ENCODE measurements at places on chromosomes 1 and 21.

DNA sequence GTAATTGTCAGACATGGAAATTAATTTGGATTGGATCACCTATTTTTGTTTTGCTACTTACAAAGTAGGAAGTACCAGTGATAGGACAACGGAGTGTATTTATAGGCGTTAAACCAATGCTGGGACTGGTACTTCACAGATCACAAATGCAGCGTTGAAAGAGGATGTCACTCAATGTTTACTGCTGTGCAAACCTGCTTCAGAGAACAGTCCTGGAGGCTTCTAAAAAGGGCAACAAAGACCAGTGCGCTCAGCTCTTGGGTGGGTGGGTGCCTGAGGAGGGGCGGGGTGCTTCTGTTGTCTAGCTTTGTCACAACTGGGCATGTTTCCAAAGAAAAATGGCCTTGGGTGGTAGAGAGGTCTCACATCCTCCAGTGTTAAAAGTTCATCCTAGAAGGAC is 2.1 kb downstream of the C1orf21 start:
- peak; percentile 7 for DNase-seq

DNA sequence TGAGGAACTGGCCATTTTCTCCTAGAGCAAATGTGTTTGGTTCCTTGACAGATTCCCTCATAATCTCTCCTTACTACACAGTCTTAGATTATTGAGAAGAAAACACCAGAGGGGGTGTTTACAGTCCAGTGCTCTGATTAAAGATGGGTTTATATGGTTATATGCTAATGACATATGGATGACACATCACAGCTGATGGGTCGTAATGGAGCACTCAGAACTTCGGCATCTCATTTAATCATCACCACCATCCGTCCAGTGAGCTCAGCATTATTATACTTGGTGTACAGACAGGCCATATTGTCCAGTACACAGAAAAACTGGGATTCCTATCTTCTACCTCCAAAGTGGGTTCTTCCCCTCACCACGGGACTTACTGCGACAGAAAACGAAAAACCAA is 22.3 kb upstream of the NR5A2 start:
- DNase-seq = no peak

DNA sequence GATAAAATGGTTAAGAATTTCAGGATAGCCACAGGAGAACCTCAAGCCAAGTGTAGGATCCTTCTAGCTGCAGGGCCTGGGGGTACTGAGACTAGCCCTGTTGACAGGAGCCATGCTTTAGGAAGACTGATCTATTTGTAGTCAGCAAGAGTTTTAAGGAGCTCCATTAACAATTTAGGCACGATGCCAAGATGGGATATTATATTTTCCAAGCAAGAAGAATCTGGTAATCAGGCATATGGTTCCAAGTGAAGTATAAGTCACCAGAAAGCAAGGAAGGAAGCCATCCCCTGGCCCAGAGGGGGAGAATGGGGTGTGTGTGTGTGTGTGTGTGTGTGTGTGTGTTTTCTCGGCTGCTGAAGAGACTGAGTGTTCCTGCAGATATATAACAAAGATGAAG is 7.0 kb downstream of the IFNAR2 start:
- DNase-seq = no peak

DNA sequence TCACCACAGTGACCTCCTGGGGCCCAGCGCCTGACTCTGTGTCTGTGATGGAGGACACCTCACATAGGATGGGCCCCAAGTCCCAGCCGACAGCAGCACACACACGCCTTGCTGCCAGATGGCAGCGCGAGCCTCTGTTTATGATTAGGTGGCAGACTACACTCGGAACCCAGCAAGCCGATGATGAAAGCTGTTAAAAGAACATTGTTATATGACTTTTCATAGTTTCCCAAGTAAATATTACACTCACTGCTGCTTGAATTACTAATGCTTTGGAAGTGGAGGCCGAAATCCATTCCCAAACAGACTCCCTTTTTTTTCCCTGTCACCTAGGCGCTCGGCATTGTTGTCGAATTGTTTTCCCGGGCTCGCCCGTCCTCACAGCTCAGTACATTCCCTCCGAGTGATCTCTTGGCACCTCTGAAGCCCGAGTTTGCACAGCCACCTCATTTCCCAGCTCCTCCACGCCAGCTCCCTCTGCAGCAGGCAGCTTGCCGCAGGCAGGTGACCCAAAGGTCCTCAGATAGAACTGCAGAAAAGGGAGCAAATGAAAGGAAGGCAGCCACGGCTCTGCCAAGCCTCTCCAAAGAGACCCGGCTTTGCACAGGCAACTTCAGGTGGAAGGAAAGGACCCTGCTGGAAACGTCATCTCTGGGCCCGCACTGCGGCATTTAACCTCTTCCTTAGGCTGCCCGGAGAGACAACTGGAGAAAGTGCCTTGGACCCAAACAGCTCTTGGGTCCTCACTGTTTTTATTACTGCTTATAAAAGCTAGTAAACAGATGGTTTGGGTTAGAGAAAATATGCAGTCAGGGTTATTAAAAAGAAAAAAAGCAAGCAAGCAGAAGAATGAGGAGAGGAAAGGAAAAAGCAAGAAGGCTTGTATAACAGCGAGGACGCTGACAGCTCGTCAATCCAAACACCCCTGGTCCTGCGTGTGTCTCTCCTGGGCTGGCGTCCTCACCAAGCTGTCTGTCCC is 72.2 kb upstream of the SLC25A33 start:
- DNase-seq = no peak

DNA sequence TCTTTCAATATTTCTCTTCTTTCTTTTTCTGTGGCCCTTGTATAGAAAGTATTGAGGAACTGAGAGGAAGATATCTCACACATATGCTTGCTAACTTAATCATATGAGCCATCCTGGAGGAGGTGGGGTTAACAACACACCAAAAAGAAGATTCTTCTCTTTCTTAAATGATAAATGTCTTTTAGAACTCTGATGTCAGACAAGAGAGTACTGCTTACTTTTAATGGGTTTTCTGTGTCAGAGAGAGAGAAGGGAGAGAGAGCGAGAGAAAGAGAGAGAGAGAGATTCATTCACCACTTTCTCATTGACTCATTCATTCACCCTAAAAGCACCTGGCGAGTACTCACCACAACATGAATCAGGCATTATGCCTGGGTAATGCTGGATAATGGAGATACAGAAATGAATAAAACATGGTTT is 250.3 kb upstream of the SGIP1 start:
- DNase-seq = no peak

GRCh38 chr1:45739137-45739536 is 11.3 kb downstream of the IPP start:
- no peak for DNase-seq

DNA sequence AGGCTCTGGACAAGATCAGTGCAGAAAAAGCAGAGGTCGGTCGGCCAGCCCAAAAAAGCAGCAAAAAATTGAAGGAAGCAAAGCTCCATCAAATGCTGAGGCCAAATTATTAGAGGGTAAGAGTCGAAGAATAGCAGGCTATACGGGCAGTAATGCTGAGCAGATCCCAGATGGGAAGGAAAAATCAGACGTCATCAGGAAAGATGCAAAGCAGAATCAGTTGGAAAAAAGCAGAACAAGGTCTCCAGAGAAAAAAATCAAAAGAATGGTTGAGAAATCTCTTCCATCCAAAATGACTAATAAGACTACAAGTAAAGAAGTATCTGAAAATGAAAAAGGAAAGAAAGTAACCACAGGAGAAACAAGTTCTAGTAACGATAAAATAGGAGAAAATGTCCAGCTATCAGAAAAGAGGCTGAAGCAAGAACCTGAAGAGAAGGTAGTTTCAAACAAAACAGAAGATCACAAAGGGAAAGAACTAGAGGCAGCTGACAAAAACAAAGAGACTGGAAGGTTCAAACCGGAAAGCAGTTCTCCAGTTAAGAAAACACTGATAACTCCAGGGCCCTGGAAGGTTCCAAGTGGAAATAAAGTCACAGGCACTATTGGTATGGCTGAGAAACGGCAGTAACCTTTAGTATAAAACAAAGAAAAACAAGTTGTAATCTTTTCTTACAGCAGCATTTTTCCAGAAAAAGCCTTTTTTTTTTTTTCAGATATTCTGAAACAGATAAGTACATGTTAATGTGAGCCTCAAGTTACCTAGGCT is 75.7 kb downstream of the PHTF1 start:
- peak; percentile 67 for DNase-seq

DNA sequence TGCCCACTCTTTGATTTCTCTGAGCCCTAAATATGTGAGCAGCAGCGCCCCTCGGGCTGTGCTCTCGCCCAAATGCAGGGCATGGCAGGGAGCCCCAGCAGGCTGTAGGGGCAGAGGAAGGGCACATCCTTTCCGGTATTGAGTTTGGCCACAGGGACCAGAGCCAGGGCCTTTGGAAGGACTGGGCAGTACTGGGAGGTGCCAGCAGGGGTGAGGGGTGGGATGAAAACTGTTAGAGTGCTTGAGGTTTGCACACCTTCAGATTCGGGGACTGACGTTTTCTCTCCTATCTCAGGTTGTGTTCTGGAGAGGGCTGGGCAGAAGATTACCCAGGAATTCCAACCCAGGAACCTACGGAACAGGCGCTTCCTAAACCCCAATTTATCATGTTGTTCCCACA is 2.2 kb upstream of the ATP1A2 start:
- DNase-seq = no peak

DNA sequence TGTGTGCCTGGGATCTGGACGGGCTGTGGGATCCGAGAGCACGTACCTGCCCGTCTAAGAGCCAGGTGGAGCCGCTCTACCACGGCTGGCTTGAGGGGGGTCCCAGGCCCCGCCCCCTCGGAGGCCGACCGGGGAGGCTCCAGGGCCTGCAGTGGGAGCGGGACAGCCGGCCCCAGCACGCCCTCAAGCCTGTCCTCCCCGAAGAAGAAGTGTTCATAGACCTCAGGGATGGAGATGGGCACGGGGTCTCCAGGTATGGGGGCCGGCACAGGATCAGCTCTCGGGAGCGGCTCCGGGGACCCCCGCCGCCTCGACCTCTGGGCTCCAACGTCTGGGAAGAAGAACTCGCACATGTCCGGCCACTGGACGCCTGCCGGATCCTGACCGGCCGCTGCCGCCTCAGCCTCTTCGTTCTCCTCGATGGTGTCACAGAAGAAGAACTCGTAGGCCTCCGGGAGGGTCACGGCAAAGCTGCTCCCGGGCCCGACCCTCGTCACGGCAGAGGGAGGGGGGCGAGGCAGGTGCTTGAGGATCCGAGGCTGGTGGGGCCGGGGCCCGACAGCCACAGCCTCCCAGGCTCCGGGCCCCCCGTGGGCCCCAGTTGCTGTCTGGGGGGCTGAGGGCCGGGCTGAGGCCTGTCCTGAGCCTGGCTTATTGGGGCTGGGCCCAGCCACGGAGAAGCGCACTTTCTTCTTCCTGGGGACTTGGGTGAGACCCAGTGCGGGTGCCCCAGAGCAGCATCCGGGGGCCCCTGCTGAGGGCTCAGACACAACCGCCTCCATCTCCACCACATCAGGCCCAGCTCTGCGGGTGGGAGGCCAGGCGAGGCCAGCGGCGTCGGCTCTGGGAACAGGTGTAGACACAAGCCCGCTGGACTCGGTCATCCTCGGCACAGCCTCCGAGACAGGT is 2.8 kb downstream of the PERM1 start:
- no peak for DNase-seq

DNA sequence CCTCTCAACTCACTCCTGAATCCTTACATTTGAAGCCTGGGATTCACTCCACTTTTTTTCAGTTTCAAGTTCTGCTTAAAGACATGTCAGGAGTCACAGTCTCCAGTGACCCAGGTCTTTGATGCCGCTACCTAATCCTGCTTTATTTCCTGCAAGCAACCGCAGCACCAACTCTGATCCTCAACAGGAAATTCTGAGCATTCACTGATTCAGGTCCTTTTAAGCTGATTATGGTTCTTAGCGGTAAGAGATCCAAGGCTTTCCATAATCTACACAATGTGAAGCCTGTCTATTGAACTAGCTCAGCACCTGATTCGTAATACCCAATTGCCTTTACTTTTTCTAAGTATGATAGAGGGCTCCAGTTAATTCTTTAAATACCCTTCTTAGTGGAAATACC is 43.7 kb upstream of the PIGC start:
- DNase-seq = no peak

- DNase-seq = peak; percentile 72
Measured at GRCh38 chr1:89942825-89943658, 51.9 kb upstream of the ZNF326 start.
